T1000 (cell line): ENCODE measurements at places on chromosomes 2 and 18.

GRCh38 chr2:84924173-84925106, 19.0 kb downstream of the TMSB10 start:
- peak; percentile 53 for DNase-seq

GRCh38 chr18:76801567-76802505, 20.5 kb upstream of the ZNF236 start:
- peak; percentile 39 for DNase-seq

DNA sequence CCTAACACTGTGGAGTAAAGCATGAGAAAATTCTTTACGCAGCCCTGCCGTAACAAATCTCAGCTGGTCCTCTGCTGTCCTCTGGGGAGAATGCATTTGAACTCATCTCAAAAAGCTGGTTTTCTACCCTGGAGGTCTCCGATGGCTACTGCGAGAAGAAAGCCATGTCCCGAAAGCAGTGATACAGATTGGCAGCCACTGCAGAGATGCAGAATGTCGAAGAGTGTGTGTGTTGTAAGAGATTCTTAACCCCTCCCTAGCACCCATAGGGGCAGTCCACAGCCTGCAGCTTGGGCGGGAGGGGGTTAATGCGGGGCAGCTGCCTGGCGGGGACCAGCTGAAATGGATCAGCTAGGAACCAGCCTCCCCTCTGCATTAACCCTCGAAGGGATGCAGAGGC, 235.9 kb downstream of the ZNF516 start:
- no peak for DNase-seq

GRCh38 chr2:159650574-159650973, 34.2 kb upstream of the BAZ2B start:
- no peak for DNase-seq

- DNase-seq, result no peak
Measured at GRCh38 chr2:55001716-55002115, 48.5 kb downstream of the RTN4 start.

DNA sequence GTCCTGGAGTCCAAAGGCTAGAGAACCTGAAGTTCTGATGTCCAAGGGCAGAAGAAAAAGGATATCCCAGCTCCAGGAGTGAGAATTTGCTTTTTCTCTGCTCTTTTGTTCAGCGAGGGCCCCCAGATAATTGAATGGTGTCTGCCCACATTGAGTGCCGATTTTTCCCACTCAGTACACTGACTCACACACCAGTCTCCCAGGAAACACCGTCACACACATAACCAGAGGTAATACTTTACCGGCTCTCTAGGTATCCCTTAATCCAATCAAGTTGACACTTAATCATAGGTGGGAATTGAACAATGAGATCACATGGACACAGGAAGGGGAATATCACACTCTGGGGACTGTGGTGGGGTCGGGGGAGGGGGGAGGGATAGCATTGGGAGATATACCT, 161.5 kb downstream of the WDR7 start:
- DNase-seq, result no peak

DNA sequence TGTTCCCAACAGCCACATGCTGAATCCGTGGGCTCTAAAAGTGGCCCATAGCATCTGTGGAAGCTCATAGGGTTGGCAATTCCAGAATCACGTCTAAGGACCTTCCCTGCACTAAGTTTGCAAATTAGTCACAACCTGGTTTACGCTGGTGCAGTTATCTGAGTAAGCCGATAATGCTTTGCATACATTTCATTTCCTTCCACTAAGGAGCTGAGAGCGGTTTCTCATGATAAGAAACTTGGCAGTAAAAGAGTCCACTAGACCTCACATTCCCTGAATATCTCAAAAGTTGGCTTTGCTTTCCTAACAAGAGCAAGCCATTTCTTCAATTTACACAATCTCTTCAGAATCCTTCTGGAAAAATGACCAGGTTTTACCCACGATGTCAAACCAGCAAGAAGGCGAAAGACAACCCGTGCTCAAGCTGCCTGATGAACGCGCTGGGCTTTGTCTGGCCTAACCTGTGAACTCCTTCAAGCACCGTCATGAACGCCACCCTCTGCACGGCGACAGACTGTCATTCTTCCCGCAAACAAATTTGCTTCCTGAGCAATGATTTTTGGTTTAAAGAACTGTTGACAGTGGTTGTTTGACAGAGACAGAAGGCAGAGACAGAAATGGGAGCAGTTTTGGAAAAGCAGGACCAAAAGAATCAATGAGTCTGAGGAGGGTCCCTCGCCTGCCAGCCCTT, 73.0 kb upstream of the COPS8 start:
- DNase-seq, result no peak

DNA sequence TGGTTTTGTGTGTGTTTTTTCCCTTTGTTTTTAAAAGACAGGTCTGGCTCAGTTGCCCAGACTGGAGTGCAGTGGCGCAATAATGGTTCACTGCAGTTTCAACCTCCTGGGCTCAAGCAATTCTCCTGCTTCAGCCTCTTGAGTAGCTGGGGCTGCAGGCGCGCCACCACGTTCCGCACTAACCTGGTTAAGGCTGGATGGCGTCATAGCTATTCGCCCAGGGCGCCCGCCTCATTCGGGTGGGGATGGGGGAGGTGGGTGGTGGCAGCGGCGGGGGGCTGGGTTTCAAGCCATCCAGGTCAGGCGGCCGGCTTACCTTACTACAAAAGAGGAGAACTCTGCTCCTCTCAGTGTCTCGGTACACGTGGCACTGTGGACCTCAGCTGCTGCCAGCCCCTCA, 42.8 kb downstream of the EEF1B2 start:
- no peak for DNase-seq

- no peak for DNase-seq
Measured at GRCh38 chr2:148670773-148671172, 26.2 kb downstream of the EPC2 start.

GRCh38 chr2:60007671-60008070, 545.8 kb downstream of the BCL11A start:
- DNase-seq, result no peak

DNA sequence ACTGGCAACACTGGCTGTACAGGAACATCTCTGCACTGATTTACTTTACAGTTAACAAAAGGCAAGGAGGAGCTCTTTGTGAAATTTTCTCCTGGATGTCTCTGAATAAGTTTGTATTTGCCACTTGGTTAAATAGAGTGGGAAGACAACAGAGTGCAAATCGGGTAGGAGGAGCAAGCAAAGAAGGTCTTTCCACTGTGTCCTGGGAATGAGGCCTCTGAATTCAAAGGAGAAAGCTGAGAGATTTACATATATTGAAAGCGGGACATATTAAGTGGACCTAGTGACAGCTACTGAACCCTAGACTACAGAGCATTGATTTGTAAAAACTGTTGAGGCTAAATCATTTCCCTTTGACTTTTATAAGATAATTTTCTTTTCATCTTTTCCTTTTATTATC, 117.4 kb upstream of the CHRNA1 start:
- no peak for DNase-seq

GRCh38 chr2:209191139-209191538, 232.7 kb upstream of the MAP2 start:
- no peak for DNase-seq

DNA sequence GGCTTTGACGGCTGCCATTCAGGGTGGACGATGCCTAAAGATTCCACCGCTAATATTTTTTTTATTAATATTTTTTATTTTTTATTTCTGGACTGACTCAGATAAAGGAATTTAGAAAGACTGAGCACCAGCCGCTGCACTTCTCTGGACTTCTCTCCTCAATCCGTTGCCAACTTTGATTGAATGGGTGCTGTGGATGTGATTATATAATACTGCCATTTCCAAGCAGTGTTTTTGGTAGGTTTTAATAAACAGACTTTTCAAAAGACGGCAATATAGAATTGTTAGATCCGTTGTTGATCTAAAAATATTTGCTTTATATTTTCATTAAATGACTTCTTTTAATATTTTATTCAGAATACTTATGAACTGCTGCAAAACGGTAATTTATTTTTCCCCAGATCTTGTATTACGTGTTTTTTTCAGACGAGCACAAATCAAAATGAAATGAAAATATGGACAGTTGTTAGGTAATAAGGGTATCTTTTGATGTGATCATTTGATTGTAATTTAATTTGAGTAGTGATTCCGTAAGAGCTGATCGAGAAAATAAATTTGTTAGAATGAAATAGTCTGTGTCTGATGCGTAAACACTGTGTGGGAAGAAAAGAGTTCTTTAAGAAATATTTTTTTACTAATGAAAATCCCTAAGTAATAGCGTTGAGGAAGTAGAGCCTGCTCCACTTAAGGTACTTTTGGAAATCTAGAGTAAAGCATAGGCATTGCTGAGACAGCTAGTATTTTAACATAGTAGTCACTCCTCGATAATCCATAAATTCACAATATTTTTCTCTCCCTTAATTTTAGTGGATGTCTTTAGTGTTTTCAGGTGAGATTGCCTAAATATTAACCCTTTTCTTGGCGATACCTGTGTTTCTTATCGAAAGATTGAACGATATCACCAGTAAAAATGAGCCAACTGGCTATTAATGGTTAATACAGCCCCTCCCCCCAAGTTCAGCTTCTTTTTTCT, 4.4 kb downstream of the POU3F3 start:
- no peak for DNase-seq

DNA sequence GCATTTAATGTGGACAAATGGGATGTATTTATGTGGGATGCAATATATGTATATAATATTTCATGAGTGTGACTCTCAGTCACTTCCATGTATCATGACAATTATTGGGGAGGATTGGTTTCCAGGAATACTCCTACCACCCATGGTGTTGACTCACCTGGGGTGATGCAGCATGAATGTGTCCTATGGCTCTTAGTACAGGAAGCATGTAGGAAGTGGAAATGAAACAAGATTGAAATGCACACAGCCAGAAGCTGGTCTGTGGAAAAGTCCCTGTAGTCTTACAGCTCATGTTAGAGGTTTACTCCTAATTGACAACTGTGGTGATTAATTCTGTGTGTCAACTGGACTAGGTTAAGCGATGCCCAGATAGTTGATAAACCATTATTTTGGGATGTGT, 89.3 kb upstream of the HAAO start:
- no peak for DNase-seq

- no peak for DNase-seq
Measured at GRCh38 chr2:73142937-73143336, 30.2 kb upstream of the RAB11FIP5 start.

DNA sequence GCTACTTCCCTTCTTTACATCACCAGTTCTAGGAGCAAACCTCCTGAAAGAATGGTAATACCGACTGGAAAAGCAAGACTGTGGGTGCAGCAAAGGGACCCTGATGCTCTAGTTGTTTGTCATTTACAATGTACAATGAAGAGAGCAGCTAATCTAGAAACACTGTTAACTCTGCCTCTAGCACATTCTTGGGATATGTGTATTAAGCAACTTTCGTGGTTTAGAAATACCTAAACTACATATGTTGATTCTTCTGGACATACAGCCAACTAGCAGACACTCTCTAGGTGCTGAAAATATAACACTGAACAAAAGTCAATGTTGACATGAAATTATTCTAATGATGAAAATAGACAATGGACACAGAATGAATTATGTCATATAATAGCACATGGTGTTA, 440.3 kb upstream of the MC4R start:
- no peak for DNase-seq

DNA sequence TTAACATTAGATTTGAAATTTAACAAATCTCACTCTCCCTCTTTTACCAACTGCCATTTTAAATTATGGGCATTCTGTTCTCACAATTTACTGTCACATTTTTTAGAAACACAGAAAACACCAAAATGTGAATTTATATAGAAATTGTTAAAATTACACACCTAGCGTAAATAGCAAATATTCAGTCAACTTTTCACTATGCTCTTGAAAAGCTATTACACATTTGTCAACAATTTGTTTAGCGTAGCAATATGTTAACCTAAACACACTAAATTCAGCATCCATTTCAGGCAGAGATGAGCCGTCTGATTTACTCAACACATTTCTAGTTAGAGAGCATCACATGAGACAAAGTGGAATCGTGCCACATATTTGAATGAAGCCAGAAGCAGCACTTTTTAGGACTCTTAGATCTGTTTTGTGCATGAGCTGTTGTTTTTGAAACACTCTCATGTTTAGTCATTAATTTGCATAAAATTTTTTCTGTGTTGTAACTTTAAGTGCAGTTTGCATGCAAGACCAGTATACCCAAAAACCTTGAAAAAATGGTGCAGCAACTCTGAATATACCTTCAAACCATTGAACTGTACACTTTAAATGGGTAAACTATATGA, 8.2 kb downstream of the TTC32 start:
- DNase-seq, result no peak

GRCh38 chr2:30216157-30216556, 15.2 kb upstream of the LBH start:
- DNase-seq, result no peak

DNA sequence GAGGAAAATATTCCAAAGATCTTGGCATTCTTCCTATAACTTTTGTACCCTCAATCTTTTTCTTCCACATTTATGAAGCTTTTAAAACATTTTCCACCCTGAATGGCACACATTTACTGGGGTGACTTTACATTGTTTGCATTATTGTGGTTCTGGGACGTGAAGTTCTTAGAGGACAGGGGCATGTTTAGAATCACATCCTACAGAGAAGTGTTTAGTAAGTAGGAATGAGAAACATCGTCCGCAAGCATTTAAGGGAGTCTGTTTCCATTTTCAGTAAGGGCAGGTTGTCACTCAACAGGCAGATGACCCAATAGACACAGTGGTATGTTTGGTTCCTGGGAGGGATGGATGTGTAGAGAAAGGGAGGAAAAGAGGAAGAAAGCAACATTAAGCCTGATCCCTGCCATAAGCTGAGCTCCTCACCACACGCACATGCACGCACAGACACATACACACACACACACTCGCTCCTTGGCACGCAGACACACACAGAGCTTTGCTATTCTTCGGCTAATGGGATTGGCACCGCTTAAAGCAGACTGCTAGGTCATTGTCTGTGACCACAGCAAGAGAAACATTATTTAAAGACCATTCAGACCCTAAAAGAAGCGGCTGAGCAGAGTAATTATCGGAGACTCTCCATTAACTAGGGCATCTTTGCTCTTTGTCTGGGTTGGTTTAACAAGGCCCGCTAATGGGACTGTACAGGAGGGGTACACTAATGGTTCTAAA, 14.2 kb upstream of the PLEKHM3 start:
- no peak for DNase-seq

GRCh38 chr2:194567661-194568017, 1089.4 kb upstream of the SLC39A10 start:
- no peak for DNase-seq

GRCh38 chr2:10240161-10240681, 62.5 kb upstream of the HPCAL1 start:
- no peak for DNase-seq

- no peak for DNase-seq
Measured at GRCh38 chr2:197786010-197786877, 1.1 kb upstream of the BOLL start.

DNA sequence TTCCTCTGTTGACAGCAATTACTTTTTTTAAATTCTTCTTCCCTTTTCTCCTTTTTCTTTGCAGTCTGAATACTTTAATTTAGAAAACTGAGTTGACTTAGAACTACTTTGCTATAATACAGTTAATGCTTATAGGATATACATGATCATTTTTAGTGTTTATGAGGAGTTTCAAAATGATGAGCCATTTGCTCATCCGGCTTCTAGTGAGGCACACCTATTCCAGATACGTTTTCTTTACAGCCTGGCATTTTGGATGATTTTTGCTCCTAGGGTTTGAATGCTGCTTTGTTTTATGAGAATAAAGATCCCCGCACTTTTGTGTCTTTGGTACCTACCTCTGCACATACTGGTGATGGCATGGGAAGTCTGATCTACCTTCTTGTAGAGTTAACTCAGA, 52.8 kb downstream of the EIF5B start:
- DNase-seq, result no peak

GRCh38 chr18:34196256-34196655, 28.5 kb downstream of the NOL4 start:
- DNase-seq, result no peak
